ENCODE measurements at places on chromosomes 1 and 21. TPM values are rescaled to one million over a fixed set of nuclear protein-coding genes. Genes with fewer than 3 reads are reported as not detected.

GRCh38 chr1:87074001-87074795 lies 159.8 kb downstream of the HS2ST1 start:
- DNase-seq = no peak

- no peak for DNase-seq
Measured at GRCh38 chr1:231421546-231421970, 529 bp downstream of the EGLN1 start.

- DNase-seq = no peak
Measured at GRCh38 chr1:112532064-112532463, 23.3 kb downstream of the WNT2B start.

GRCh38 chr1:172373864-172374263 lies 46.6 kb upstream of the C1orf105 start:
- no peak for DNase-seq

DNA sequence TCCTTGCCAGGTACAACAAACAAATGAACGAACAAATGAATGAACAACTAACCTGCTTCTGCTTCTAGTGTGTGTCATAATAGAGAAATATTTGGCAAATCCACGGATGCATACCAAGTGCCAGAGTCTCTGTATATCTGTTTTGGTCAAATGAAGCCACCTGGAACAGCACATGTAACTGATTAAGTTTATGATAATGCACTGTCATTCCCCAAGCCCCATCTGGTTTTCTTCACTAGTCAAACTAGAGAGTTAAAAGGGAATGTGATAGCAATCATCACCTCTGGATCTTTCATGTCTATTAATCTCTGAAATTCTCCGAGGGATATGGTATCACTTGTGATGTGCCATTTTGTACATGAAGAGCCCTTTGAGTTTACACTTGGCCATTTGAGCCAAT lies 21.0 kb upstream of the SCAF4 start:
- no peak for DNase-seq

Gene GPBP1L1
- polyA plus RNA-seq = 96.2 TPM

Gene OR2L13
- not detected for polyA plus RNA-seq

Gene C4BPA
- polyA plus RNA-seq = not detected

Gene RPTN
- not detected for polyA plus RNA-seq
